ENCODE measurements at places on chromosomes 5 and 9.

DNA sequence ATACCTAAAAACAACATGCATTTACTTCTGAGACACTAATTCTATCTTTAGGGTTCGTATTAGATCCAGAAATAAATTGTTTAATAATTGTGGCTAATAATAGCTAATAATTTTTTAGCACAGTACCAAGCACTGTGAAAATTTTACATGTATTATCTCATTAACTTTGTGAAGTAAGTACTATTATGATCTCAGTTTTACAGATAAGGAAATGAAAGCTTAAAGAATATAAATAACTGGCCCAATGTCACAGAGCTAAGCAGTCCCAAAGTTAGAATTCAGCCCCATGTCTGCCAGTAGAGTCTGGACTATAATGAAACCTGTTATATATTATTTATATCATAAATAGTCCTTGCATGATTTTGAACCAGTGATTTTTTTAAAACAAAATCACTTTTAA lies 163.3 kb downstream of the NIPBL start:
- no peak for DNase-seq
- H3K27me3 ChIP-seq = no peaks in the 10 kb centered on the region
- H3K4me3 ChIP-seq = no peak overlapping the region
- no peak overlapping the region for H3K27ac ChIP-seq

- no peaks in the 10 kb centered on the region for H3K36me3 ChIP-seq
- H3K27ac ChIP-seq = no peak overlapping the region
- H3K27me3 ChIP-seq = no peaks in the 10 kb centered on the region
- no peak overlapping the region for H3K4me3 ChIP-seq
Measured at GRCh38 chr9:76510041-76510440, 51.1 kb downstream of the GCNT1 start.

GRCh38 chr5:125085797-125086505 lies 339.5 kb upstream of the ZNF608 start:
- H3K27ac ChIP-seq = no peak overlapping the region
- H3K4me1 ChIP-seq = no peaks in the 10 kb centered on the region
- H3K36me3 ChIP-seq = no peaks in the 10 kb centered on the region
- no peak for DNase-seq
- no peaks in the 10 kb centered on the region for H3K27me3 ChIP-seq
- H3K4me3 ChIP-seq = no peak overlapping the region

DNA sequence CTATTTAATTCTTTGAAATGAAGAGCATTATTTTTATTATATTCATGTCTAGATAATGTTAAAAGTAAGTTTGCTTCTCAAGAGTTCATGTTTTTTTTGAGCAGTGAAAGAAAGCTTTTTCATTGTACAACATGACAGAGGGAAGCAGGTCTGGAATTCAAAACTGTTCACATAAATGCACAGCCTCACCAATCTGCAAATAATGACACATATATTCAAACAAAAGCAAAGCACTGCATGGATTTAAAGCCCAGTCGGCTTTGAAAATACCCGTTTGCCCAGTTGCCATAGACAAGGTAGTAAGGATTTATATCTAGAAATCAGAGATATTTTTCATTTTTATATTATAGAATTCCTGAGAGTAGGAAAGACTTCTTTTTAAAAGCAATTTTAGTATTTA lies 201.8 kb downstream of the CD180 start:
- no peak overlapping the region for H3K4me3 ChIP-seq
- H3K36me3 ChIP-seq = no peaks in the 10 kb centered on the region
- DNase-seq = no peak
- no peaks in the 10 kb centered on the region for H3K4me1 ChIP-seq
- no peaks in the 10 kb centered on the region for H3K27me3 ChIP-seq

DNA sequence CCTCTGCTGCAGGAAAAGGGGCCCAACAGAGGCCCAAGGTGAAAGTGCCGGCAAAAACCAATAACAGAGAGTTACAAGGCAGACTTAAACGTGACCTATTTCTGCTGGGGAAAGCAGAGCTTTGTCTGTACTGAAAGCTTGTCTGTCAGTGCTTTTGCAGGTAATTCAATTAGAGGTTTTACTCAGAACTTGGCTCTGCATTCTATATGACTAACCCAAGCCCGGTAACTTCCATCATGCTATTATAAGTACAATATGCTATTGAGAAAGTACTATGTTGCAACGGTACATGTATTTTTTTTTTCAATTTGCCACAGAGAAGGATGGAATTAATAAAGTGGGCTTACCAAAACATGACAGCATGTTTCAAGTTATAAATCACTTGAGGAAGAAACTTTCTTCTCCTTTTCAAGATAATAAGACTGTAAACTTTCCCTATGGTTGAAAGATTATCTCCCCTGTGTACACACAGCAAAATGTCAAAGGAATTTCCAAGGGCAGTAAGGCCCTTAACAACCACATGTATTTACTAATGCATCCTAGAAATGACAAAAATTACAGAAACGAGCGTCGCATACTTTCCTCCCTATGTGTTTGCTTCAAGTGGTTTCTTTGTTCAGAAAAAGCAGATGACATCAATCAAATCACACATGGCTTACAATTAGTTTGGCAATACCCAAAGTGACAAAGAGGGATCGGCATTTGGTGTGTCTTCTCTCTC lies 282.4 kb downstream of the EFNA5 start:
- H3K27me3 ChIP-seq = no peaks in the 10 kb centered on the region
- H3K27ac ChIP-seq = no peak overlapping the region
- H3K4me1 ChIP-seq = peaks cover 6% of the 10 kb centered on the region
- DNase-seq = no peak
- no peaks in the 10 kb centered on the region for H3K36me3 ChIP-seq
- H3K4me3 ChIP-seq = no peak overlapping the region

DNA sequence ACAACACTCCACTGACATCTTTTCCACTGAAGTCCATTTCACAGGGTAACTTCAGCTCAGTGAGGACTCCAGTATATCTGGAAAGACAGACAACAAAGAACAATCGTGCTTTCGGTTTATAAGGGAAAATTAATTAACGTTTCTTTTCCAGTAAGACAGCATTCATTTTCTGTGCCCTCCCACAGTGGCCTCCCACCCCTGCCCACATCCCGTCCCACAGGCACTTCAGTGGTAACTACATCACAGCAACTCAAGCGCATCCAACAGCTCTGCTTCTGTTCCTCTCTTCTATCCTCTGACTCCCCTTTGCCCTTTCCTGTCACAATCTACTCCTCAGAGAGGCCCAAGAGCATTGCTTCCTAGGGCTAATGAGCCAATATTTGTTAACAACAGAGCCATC lies 40.3 kb downstream of the GLDC start:
- H3K36me3 ChIP-seq = no peaks in the 10 kb centered on the region
- no peaks in the 10 kb centered on the region for H3K4me1 ChIP-seq
- no peaks in the 10 kb centered on the region for H3K27me3 ChIP-seq
- H3K27ac ChIP-seq = no peak overlapping the region
- DNase-seq = no peak

GRCh38 chr5:122858451-122858850 lies 13.0 kb downstream of the SNX24 start:
- no peak for DNase-seq
- no peaks in the 10 kb centered on the region for H3K4me1 ChIP-seq
- no peak overlapping the region for H3K27ac ChIP-seq
- H3K27me3 ChIP-seq = no peaks in the 10 kb centered on the region
- no peaks in the 10 kb centered on the region for H3K36me3 ChIP-seq

- H3K36me3 ChIP-seq = no peaks in the 10 kb centered on the region
- H3K4me3 ChIP-seq = no peak overlapping the region
- peak overlapping the region; percentile 59 for H3K27ac ChIP-seq
- peaks cover 15% of the 10 kb centered on the region for H3K27me3 ChIP-seq
Measured at GRCh38 chr9:134644725-134645606, 3.4 kb downstream of the COL5A1 start.

DNA sequence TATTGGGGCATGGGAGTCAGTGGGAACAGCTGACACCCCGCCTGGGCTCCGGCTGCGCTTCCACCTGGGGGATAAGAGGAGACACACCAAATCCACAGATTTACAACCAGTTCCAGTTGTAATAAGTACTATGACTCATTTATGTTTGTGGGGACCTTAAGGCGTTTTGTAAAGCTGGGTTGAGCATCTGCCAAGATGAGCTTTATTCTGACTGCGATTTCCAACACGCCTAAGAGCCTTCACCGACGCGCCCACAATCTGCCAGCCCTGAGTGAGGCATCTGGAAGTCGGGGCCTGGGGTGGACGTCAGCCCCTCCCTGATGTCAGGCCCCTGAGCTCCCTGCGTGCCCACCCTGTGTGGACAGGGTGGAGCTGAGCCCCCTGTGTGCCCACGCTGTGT lies 14.3 kb upstream of the LHX3 start:
- H3K4me1 ChIP-seq = no peaks in the 10 kb centered on the region
- no peaks in the 10 kb centered on the region for H3K36me3 ChIP-seq
- H3K4me3 ChIP-seq = no peak overlapping the region
- DNase-seq = no peak
- H3K27me3 ChIP-seq = no peaks in the 10 kb centered on the region

DNA sequence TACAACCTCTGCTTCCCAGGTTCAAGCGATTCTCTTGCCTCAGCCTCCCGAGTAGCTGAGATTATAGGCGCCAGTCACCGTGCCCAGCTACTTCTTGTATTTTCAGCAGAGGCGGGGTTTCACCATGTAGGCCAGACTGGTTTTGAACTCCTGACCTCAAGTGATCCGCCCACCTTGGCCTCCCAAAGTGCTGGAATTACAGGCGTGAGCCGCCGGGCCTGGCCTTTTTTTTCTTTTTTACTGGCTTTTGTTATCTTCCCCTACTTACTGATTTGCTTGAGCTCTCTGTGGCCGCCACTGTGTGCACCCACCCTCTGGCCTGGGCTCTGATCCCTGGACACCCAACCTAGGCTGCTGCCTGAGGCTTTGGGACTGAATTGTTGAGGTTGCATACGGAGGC lies 60.3 kb downstream of the ANKRD33B start:
- no peak overlapping the region for H3K4me3 ChIP-seq
- no peaks in the 10 kb centered on the region for H3K27me3 ChIP-seq
- H3K27ac ChIP-seq = no peak overlapping the region
- H3K4me1 ChIP-seq = peaks cover 4% of the 10 kb centered on the region

DNA sequence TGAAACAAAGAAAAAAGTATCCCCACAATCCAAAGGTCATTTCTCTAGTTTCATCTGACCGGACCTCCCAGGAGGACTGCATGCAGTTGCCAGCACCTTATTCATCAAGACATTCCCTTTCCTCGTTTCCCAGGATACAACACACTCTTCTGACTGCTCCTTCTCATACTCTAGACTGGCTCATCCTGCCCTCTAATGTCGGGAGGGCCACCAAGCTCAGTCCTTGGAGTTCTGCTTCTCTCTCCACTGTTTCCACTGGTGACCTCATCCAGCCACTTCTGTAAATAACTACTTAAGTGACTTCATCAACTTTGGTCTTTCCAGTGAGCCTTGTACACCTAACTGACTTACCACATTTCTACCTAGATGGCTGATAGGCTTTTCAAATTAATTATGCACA lies 179.1 kb downstream of the EPB41L4A start:
- no peak for DNase-seq
- H3K36me3 ChIP-seq = no peaks in the 10 kb centered on the region
- no peaks in the 10 kb centered on the region for H3K4me1 ChIP-seq
- H3K4me3 ChIP-seq = no peak overlapping the region
- no peaks in the 10 kb centered on the region for H3K27me3 ChIP-seq

GRCh38 chr9:96484521-96484931 lies 34.6 kb downstream of the HABP4 start:
- DNase-seq = no peak
- no peaks in the 10 kb centered on the region for H3K27me3 ChIP-seq
- H3K27ac ChIP-seq = no peak overlapping the region

DNA sequence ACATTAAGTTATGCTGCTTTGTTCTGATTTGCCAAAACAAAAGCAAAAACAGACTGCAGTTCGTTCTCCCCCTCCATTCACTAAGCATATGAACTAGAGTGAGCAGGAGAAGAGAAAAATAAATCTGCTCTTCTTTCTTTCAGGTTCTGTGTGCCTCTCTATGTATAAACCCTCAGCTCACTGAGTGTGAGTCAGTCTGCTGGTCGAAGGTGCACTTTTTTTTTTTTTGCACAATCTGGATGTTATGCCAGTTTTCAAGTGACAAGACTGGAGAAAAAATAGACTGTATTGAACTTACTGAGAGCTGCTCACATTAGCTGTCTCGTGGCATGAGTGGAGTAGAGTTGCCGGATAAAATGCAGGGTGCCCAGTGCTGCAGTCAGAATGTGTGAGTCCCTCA lies 244.6 kb upstream of the ATP10B start:
- no peaks in the 10 kb centered on the region for H3K36me3 ChIP-seq
- H3K27me3 ChIP-seq = no peaks in the 10 kb centered on the region
- H3K27ac ChIP-seq = no peak overlapping the region
- no peaks in the 10 kb centered on the region for H3K4me1 ChIP-seq
- H3K4me3 ChIP-seq = no peak overlapping the region

- no peak for DNase-seq
- H3K4me3 ChIP-seq = no peak overlapping the region
- no peaks in the 10 kb centered on the region for H3K36me3 ChIP-seq
- H3K4me1 ChIP-seq = no peaks in the 10 kb centered on the region
- no peaks in the 10 kb centered on the region for H3K27me3 ChIP-seq
- no peak overlapping the region for H3K27ac ChIP-seq
Measured at GRCh38 chr5:172564883-172565282, 76.2 kb upstream of the NEURL1B start.

DNA sequence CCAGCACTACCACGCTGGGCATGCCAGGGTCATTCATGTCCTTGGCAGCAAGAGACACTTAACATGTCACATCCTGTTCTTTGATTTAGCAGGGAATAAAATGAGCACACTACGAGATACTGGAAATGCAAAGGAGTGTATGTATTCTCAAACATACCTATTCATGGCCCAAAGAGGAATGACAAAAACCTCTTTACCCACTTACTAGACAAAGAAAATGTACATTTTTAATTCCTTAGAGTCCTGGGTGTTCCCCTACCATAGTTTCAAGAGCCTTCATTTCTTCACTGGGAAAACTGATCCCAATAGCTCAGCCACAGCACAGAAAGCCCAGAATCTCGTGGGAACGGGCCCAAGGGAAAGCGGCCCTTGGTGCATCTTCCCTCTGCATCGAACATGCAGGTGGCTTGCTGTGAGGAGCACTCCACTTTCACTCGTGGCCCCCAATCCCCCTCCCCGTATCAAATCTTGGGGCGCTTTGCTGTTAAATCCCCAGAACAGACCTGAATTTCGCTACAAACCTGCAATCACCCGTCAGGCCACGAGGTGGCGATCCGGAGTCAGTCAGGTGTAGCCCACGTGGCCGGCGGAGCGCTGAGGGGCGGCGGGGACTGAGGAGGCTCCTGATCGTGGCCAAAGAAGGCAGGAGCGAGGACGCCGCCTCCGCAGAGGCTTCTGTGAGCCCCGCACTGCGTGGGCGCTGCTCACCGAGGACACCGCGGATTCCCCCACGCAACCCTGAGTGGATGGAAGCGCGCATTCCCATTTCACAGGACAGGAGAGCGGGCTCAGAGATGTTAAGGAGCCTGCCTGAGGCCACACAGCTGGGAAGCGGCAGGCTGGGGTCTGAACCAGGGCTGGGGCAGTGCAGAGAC lies 91.4 kb downstream of the LMX1B start:
- H3K27ac ChIP-seq = no peak overlapping the region
- no peak overlapping the region for H3K4me3 ChIP-seq
- H3K36me3 ChIP-seq = no peaks in the 10 kb centered on the region
- DNase-seq = peak; percentile 81

- no peaks in the 10 kb centered on the region for H3K36me3 ChIP-seq
- no peaks in the 10 kb centered on the region for H3K27me3 ChIP-seq
- H3K4me3 ChIP-seq = no peak overlapping the region
- DNase-seq = no peak
- no peaks in the 10 kb centered on the region for H3K4me1 ChIP-seq
Measured at GRCh38 chr9:113888976-113889375, 12.9 kb downstream of the ZNF618 start.

All from colonic mucosa (tissue), 4 donors.